ENCODE measurements at places on chromosomes 6 and 20.

DNA sequence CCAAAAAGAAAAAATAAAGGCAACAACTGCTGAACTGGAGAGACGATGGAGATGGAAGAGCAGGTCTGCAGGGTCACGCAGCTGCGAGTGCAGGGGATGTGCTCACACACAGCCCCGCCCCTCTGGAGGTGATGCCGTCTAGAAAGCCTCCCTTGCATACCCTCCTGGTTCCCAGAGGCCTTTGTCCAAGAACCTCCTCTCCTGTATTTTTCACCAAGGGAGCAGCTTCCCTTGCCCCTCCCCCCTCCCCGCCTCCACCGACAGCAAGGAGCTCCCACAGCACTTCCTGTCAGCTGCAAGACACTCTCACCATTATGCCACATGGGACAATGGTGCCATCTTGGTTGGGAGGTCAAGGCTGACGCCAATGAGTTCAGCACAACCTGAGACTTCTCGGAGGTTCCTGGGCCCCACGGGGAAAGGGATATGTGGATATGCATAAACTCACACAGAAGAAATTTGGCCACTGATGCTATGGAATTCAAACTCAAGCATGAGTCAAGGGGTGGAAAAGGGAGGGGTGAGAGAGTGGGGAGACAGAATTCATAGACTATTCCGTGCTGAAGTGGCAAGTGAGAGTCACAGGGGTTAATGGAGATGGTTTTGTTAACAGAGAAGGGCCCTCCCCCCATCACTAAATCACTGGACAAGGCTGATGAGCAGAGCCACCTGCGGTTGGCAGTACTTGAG, 132.9 kb downstream of the SCML4 start:
- DNase-seq, result peak; percentile 2

DNA sequence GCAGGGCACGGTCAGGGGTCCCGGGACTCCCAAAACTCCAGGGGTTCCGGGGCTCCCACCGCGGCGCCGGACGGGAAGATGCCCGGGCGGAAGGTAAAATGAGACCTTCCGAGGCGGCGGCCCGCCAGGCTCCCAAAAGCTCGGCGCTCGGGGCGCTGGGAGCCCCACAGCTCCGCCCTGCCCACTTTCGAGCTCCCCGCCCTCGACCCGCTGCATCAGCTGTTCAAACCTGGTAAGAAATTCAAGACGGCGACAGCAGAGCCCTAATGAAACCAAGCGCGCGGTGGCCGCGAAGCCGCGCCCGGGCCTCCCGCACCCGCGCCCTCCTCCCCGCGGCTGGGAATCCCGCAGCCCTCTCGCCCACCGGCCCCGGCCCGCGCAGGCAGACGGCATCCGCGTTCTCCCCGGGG, 369 bp downstream of the SLC4A11 start:
- DNase-seq, result peak; percentile 18

GRCh38 chr6:43916924-43917877, 147.2 kb downstream of the VEGFA start:
- no peak for DNase-seq

DNA sequence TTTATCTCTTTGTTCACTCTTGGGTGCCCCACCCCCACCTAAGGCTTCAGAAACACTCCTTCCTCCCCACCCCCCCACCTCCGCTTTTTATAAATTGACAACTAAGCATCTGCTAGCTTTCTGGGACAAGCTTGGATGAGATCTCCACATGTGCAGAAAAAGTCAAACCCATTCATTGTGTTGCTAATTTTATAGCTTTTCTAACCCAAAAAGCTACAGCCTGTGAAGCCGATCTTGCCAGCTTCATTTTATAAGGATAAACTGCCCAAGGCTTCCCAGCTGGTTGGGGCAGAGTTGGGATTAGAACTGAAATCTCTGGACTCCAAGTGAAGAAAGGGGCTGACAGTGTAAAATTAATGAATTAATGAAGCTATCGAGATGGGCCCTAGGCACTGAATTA, 24.1 kb downstream of the BPIFB4 start:
- DNase-seq, result no peak

- DNase-seq, result no peak
Observed at GRCh38 chr6:151310279-151310678, 70.5 kb downstream of the AKAP12 start.

- DNase-seq, result no peak
Observed at GRCh38 chr6:41271901-41272395, 14.5 kb downstream of the TREM1 start.

- no peak for DNase-seq
Observed at GRCh38 chr6:18132346-18132745, 9.9 kb upstream of the NHLRC1 start.

DNA sequence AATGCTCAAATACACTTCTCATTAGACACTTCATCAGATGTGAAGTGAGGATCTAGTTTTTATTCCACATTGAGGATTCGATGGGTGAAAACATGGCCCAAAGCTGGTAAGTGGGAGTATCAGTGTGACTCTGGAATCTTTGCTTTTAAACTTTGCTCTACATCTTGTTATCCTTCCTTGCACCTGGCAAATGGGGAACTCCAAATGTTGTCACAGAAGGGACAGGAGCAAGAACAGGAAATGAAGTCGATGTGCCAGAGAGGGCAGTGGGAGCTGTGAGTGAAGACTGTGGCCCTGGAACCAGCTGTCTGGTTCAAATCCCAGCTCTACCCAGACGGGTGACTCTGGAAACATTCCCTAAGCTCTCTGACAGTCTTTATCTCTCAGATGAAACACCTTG, 86.7 kb upstream of the AGPAT4 start:
- no peak for DNase-seq

DNA sequence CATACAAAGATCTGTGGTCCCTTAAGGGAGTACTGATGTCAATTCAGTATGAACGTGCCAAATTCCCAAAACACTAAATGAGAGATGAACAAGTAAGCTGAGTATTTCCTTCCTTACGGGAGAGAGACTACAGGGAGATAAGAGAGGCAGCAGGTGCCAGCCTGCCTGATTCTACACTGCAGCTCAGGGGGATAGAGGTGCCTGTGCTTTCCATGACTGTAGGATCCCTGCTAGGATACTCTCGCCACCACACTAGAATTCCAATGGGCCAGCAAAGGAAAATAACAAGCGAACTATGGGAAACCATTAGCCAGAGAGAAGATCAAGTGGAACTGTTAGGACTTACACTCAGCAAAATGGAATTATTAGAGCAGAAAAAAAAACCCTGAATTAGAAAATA, 198.5 kb upstream of the BTBD3 start:
- DNase-seq, result no peak

DNA sequence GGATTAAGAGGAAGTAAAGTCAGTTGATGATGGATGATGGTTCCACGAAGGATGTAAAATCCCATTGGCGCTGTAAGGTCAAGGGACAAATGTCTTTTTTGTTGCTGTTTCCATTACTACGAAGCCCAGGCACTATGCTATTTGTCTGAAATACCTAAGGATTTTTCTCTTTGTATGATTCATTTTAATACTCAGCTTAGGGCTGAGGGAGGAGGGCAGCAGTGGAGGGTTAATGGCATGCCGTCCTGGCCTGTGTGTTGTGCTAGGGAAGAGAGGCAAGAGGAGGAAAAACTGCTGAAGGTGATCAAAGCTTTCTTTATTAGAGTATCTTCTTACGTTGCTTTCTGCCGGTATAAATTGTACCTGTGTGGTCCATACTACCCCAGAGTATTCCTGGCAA, 6.5 kb upstream of the SMOC2 start:
- DNase-seq, result no peak

GRCh38 chr6:33329058-33329457, 11.5 kb upstream of the ZBTB22 start:
- DNase-seq, result no peak

DNA sequence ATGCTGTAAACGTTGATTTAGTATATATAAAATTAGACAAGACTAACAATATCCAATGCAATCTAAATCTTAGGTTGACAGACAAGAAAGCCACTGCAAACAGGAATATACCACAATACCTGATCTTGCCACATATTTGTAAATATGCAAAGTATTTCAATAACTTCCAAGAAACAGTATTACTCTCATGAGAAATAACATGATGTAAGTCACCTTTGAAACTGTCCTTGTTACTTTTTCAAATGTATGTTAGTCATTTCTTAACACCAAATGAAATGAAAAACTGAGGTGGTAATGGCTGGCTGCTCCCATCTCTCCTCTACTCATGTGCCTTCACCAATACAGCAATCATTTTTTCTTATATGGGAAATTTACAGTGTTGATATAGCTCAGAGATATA, 118.7 kb downstream of the ATG5 start:
- no peak for DNase-seq

DNA sequence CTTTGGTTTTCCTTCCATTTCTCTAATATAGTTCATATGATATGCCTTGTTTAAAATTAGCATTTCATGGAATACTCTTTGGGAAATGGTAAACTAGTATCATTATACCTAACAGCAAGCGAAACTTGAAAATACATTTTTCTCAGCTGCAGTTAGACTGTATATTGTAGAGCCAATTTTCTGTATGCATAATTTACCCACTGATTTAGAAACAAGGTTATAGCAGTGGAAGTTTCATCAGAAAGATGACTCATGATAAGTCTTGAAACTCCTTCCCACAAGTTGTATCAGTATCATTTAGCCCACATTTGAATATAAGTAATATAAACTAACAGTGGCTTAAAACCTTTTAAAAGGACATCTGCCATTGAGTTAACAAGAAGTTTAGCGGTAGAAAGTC, 164.8 kb upstream of the BMP5 start:
- DNase-seq, result no peak

GRCh38 chr6:70040766-70041165, 174.4 kb downstream of the COL19A1 start:
- no peak for DNase-seq

DNA sequence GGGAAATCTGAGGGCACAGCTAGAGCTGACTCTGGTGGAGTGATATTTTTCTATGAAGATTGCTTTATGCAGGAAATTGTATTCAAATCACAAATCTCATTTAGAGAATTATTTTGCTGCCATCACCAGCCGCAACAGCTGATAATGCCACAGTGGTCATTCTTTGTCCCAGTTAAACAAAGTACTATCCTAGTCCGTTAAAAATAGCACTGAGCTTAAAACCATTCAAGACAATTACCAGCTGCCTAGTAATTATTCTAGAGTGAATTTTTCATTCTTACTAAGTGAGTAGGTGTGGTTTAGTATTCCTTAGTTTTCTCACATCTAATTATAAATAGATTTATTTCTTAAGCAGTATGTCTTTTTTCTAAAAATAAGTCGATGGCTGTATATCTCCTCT, 190.5 kb downstream of the SLC35F1 start:
- DNase-seq, result no peak

DNA sequence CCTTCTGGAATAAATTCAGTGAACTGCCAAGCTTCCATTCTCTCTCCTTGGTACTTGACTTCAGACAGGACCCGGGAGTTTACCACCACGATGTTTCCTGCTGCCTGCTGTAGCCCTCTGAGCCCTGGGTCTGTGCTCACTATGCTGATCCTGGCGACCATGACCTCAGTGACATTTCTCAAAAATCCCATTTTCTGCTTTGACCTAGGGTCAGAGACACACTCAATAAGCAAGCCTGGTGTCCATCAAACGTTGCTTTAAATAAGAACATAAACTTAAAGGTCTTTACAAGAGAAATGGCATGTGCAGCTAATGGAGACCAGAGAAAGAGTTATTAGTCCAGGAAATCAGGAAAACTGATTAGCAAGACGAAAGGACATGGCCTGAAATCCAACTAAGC, 509.7 kb upstream of the SULF2 start:
- DNase-seq, result no peak

DNA sequence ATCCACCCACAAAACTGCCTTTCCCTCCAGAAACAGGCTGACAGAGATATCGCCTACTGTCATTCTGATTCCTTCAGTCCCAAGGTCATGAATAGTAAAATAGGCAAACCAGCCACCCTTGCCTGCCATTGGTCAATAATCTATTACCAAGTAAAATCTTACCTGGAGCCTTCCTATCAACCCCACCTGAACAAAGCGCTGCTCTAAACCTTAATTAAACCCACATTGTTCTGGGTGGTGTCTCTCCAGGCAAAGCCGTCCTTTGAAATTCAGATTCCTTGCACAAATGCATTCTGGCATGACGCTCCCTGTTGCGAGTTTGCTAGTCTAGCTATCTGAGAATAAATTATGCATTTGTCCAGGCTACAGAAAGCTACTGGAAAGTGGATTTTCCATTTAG, 291.6 kb upstream of the ECI2 start:
- DNase-seq, result no peak

GRCh38 chr6:66403966-66404365, 696.9 kb upstream of the EYS start:
- DNase-seq, result no peak

DNA sequence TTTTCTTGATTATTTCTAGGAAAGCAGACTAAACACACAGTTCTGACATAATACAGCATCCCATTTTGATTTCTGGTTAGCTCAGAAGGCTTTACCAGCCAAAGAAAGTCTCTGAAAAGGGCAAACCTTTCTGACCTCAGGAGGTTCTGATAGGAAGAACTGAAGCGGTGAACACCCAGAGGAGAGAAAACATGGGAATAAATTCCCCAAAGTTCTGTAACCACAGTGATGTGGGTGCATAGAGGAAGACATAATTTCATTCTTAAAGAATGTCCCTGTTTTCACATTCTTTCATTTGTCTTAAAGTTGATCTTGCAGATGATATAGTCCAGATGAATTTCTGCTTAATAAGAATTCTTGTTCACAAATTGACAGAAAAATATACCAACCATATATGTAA, 60.3 kb downstream of the RSPO3 start:
- DNase-seq, result no peak

DNA sequence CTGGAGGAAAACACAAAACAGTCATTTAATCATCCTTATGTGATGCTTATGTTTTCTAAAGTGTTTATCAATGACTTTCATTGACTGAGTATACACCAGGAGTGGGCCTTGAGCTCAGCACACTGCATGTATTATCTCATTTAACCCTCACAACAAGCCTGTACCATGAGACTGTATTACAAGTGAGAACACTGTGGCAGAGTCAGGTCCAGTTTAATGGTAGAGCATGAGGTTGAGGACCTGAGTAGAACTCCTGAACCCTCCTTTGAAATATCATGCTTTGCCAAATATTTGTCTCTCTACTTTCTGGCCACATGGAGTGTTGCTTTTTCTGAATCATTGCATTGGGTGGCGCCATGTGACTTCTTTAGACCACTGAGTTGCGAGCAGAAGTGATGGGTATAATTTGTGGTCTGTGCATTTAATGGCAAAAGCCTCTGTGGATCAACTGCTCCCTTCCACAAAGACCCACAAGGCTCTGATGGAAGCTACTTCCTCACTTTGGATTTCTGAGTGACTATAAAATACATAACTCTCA, 65.0 kb upstream of the SIRPG start:
- no peak for DNase-seq

GRCh38 chr6:151561238-151561637, 67.4 kb downstream of the CCDC170 start:
- DNase-seq, result no peak

GRCh38 chr6:138529478-138529877, 30.2 kb upstream of the NHSL1 start:
- no peak for DNase-seq

DNA sequence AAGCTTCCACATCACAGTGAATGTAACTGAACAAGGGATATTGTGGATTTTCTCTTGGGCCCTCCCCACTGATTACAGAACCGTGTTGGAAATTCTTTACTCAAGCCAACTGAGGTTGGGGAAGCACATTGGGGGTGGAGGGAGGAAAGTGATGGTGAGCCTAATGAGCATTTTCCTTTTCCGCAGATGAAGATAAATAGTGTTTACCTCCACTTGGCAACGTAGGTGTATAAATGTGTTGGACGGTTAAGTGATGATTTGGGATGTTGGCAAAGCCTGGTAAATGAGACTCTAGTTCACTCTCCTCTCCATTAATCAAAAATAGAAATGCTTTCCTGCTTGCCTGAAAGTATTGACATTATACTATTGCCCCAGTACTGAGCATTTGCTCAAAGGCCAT, 27.1 kb upstream of the NRN1 start:
- no peak for DNase-seq

Data from NCI-H510A treated with DMSO at 0.1 percent for 48 hours (cell line).